Kidney epithelial cell (primary cell): ENCODE measurements at places on chromosomes 3 and 15.
A peak's percentile ranks its signal among the peaks of the same experiment; 100 is the strongest.

- DNase-seq = no peak
Observed at GRCh38 chr15:39154776-39155175, 426.1 kb upstream of the THBS1 start.

- DNase-seq = no peak
Observed at GRCh38 chr3:9859530-9860025, 15.8 kb upstream of the RPUSD3 start.

DNA sequence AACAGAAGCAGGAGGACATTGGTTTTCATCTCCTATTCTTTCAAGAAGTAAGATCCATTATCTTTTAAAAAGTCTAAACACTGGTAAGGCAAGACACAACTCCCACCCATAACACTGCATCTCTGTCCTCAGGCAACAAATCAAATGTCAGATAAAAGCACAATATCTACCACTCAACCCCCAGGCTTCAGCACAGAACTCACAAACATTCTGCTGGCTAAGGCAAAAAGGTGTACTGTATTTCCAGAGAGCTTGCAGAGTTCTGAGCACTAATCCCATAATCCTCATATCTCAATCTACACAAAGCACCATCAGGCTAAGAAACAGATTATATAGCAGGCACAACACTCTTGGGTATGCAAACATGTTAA is 20.9 kb downstream of the RAF1 start:
- DNase-seq = no peak

DNA sequence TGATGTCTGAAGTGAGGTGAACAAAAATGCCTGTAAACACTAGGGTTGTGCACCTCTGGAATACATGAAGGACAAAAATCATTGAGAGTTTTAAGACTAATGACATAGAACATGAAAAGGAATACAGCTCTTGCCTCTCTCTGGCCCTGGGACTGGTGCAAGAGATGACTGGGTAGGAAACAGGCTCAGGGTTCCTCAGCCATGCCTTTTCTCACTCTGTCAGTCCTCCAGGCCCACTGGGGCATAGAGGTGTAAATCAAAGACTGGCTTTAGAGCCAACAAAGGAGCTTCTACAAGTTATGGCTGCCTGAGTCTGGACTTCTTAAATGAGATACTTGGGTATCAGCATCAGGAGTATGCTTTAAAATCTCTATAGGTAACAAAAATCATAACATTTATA is 554.7 kb upstream of the KCNMB2 start:
- no peak for DNase-seq

DNA sequence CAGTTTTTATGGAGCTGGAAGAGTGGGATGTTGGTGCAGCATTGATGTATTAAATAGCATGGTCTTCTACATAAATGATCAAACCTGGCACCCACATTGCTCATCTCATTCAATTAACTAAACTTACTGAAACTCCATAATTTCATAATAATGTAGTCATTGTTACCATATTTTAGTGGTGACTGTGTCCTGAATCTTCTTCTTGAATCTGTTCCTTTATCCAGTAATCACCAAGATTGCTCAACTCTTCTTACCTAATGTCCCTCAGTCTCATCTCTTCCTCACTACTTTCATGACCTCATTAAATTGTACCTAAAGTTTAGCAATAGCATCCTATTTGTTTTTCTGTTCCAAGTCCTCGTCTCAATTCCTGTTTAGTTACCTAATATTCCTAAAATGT is 69.8 kb downstream of the FGF7 start:
- no peak for DNase-seq

- no peak for DNase-seq
Observed at GRCh38 chr3:197227780-197228574, 70.4 kb downstream of the DLG1 start.

- no peak for DNase-seq
Observed at GRCh38 chr3:177351757-177352158, 154.5 kb upstream of the TBL1XR1 start.

DNA sequence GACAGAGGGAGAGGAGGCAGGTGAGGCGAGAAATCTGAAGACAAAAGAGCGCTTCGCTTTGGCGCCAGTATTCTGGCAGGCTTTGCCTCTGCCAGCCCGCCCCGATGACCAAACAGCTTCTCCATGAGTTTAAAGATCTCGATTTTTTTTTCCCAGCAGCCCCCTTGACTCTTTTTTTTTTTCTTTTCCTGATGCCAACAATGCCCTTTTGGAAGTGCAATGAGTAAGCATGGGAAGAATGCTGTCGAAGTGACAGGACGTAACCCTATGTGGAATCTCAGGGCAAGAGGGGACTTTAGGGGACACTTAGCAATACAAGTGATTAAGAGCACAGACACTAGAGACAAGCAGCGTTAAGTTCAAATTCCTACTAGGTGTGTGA is 211.7 kb downstream of the FGF12 start:
- no peak for DNase-seq

GRCh38 chr3:116399701-116400226 is 45.5 kb downstream of the LSAMP start:
- DNase-seq = no peak

DNA sequence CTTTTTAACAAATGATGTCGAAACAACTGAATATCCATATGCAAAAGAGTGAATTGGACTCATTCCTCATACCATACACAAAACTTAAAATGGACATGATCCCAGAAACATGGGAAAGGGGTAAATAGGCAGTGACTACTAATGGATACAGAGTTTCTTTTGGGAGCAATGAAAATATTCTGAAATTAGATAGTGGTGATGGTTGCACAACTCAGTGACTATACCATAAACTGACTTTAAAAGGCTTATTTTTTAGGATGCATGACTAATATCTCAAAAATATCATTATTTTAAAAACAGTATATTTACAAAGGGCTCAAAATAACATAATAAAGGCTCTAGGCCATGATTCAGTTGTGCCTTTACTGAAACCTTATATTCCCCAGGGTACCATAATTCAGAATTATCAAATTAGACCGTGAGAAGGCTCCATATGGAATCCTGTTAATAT is 16.3 kb upstream of the ATP13A3 start:
- DNase-seq = no peak

- DNase-seq = peak; percentile 68
Observed at GRCh38 chr3:171088964-171089754, 62.6 kb upstream of the SLC2A2 start.

GRCh38 chr15:48413304-48413703 is 82.1 kb downstream of the DUT start:
- no peak for DNase-seq

DNA sequence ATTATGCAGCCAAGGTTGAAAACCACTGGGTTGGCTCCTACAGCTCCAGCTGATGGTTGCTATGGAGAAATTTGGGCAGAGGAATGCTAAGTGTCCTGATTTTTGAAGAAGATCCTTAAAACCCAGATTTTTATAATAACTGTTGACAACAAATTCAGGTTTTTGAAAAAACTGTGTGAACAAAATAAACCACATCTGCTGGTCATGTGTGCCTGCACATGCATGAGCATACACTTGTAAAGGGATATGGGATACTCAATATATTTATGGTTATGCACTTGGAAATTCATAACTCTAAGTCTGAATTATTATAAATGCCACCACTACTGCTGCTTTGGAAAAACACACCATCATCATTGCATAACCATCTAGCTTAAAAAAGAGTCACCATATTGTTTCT is 133.7 kb downstream of the THRB start:
- DNase-seq = no peak

DNA sequence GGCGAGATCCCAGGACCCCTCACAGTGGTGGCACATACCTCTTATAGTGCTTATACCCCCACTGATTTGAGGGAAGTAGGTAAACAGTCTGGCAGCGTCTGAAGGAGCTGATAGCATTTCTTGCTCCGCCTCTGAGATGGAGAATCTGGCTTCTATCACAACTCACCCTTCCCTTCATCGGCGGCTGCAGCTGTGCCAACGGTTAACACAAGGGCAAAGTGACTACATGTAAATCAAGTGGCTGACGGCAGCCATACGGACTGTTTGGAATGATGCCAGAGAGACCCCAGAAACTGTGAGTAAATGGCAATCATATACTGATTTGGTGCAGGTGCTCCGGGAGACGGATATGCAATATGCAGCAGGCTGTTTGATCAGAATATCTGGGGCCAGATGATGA is 66.8 kb upstream of the UNC13C start:
- no peak for DNase-seq

DNA sequence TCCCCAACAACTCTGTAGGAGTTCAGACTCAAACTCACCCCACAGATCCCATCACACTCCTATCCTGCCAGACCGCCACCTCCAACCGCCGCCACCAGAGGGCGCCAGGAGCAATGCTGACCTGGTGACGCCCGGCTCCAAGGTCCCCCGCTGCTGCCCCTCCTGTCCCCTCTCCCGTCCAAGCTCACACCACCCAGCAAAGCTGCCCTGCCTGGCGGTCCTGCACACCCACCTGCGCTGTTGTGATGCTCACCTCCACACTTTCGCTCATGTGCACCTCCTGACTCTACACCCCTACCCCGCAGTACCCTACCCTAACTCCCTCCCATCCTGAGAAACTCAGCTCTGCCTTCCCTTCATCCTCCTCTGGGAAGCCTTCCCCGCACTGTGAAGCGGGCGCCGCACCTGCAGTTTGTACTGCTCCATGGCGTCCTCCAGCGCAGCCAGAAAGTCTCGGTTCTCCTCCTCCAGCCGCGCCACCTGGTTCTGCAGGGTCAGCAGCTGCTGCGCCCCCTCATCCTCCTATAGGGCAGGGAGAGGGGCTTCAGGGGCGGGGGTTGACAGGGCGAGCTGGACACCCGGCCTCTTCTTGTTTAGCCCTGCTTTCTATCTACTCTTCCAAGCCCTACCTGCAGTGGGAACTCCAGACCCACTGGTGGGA is 7.9 kb downstream of the KIF7 start:
- DNase-seq = no peak

- DNase-seq = no peak
Observed at GRCh38 chr15:68449389-68449788, 17.4 kb upstream of the ITGA11 start.

- no peak for DNase-seq
Observed at GRCh38 chr3:125077864-125078263, 22.1 kb upstream of the HEG1 start.

GRCh38 chr3:66393333-66394005 is 107.4 kb downstream of the LRIG1 start:
- DNase-seq = no peak

GRCh38 chr15:25989327-25989726 is 126.2 kb upstream of the ATP10A start:
- no peak for DNase-seq

DNA sequence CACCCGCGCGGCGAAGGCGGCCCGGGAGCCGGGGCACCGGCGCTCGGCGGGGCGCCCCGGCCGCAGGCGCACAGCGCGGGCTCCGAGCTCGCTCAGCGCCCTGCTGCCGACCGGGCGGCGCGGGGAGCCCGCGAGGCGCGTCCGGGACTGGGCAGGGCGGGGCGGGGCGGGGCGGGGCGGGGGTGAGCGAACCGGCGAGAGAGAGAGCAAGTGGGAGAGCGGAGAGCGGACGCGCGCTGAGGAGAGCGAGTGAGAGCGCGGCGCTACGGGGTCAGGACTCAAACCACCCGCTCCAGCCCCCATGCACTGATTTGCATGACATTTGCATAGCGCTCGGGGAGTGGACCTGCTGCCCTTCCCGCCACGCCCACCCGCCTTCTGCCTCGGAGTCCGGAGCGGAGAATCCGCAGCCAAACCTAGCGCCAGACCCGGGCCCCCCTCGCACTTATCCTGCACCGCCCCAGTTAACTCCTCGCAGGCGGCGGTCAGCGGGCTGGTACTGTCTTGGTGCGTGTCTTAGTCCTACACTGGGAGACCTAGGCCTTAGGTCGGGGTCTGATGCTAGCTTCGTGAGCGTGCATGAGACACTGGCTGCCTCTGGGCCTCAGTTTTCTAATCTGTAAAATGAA is at the start of gene MYLK:
TSS of gene MYLK (minus strand) at position 130 of the 629 bp plus-strand sequence. CDS start 90,491 bp downstream, outside the sequence.
- DNase-seq = peak; percentile 88

DNA sequence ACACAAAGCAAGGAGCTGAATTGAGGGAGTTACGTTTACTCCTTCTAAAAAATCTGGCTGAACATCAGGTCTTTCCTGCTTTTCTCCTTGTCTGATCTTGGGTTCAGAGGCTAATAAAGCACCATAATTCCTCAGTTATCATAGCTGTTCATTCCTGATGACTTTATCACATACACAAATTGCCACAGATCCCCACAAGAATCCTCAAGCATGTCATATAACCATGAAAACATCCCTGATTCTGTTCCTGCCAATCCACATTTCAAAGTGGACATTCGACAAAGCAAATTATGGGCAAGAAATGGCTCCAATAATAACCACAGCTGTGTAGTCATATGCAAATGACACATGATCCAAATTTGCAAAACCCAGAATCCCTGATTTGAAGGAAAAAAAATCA is 321.3 kb downstream of the MEX3B start:
- DNase-seq = no peak

GRCh38 chr15:26103002-26103404 is 239.9 kb upstream of the ATP10A start:
- no peak for DNase-seq

- DNase-seq = no peak
Observed at GRCh38 chr3:71050166-71050537, 533.4 kb downstream of the FOXP1 start.

- DNase-seq = peak; percentile 35
Observed at GRCh38 chr3:10357592-10358308, 36.8 kb upstream of the SEC13 start.

- no peak for DNase-seq
Observed at GRCh38 chr3:71510510-71510909, 73.0 kb downstream of the FOXP1 start.

DNA sequence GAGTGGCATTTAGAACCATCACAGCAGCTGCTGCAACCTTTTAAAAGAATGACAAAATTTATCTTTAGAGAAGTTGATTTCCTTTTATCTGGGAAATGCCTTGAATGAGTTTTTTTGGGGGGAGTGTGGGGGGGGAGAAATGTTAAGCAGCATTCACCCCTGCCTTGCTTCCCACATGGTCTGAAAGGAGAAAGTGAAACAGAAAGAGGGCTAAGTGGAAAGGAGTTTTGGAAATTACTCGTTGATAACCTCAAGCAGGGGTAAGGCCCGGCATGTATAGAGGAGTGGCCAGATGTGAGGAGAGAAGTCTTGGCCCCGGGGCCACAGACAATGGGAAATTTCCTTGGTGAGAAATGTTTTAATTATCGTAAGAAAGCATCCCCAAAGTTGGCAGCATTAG is 23.5 kb downstream of the B3GALNT1 start:
- no peak for DNase-seq

- DNase-seq = no peak
Observed at GRCh38 chr3:181725131-181725731, 13.5 kb downstream of the SOX2 start.

DNA sequence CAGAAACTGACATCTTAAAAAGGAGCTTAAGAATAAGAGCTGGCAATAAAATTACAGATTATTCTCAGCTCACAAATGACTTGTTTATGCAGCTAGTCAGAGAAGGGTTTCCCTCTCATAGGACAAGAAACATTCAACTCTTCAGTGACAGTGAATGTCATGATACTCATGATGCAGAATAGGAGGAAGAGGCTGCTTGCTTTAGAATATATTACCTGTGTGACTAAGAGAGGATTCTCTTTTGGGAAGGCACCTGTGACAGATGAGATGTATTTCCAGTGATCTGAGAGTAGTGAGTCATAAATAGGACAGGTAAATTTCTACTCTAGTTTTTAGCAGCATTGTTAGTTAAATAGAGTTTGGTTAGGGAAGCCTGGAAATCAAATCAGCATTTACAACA is 39.9 kb downstream of the RASA2 start:
- DNase-seq = no peak

GRCh38 chr3:147930232-147930807 is 521.2 kb downstream of the ZIC1 start:
- DNase-seq = peak; percentile 63
